ENCODE measurements at places on chromosomes 2 and 18.

DNA sequence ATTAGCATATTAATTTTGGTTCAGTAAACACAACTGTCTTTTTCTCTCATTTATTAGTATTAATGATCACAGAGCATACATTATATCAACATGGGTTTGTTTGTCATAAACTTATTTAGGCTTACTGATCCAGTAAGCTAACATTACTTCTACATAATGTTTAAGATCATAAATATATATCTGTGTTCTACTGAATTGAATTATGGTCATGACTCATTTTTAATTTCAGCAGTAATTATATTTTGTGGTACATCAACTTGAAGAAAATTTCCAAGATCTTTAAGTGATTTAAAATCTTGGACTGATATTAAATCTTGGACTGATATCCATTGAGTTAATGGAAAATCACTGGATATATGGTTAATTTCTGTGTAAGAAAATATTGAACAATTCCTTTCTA is 111.7 kb downstream of the CALCRL start:
- no peak for DNase-seq

- DNase-seq: no peak
Measured at GRCh38 chr18:8814206-8814605, 108.8 kb downstream of the MTCL1 start.

DNA sequence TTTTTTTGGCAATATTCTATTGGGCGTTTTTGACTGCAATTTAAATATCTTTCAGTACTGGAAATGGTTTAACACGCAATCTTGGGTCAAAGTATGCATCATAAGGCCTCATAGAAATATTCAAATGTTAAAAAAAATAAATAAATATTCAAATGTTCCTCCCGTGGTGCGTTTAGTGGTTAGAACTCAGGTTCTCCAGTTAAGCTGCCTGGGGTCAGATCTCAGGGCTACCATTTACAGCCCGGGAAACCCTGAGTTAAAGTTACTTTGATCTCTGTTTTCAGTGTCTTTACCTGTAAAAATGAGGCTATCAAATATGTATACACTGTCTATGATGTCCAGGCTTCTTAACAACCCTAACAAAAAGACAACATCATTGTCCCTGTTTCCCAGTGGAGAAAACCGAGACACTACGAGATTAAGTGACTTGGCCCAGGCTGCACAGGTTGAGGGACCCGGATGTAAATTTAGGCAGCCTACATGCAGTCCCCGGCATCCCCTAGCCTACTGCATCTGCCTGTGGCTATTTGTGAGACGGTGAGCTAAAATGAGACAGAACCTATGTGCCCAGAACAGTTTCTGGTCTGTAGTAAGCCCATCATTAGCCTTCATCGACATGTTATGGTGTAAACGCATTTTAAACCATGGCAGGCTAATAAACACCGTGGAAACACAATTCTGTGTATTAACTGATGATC is 1.7 kb downstream of the FHL2 start:
- DNase-seq: no peak

GRCh38 chr2:84942964-84943421 is 28.0 kb upstream of the KCMF1 start:
- DNase-seq: no peak

DNA sequence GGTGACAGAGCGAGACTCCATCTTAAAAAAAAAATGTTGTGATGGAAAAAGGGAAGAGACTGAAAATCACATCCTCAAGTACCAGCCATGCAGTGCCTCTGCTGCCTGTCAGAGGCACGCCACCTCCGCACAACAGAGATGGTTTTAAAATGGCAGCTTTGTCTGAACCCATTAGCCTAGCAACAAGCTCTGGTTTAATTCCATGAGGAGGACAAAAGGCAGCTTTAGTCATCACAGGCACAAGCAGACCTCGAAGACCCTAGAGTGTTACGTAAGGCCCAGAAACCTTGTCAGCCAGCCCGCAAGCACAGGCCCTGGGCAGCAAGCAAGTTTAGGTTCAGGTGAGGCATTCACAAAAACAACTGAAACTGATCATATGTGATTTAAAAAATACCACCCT is 10.4 kb downstream of the LCT start:
- DNase-seq: no peak

DNA sequence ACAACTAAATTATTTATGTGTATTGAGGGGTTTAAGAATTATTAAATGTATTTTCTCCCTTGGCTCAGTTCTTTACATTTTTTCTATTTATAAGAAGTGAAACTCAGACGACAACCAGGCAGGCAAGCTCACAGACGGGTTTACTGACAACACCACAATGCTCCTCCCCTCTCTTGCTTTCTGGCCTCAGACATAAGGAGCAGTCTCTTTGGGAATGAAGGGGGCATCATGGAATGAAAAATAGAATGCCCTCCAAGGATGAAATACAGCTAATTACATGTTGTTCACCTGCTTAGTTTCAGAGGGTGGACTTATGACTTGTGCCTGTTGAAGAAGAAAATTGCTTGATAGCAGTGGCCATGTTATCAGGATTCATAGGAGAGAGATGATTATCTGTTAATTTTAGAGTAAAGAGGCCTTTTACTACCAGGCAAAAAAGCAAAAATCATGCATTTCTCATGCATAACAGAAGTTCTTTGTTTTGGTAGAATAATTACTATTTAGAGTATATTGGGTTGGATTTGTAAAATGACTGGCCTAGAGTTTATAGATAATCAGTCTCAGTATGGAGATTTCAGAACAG is 172.1 kb upstream of the LRRTM1 start:
- no peak for DNase-seq

All from CD4-positive, alpha-beta T cell treated with Interleukin-12 subunit alpha and Interleukin-12 subunit beta, for 1 hour (primary cell).